ENCODE measurements at places on chromosomes 5 and 9.

GRCh38 chr9:72292256-72292682 is 72.7 kb downstream of the ZFAND5 start:
- no peak for DNase-seq

DNA sequence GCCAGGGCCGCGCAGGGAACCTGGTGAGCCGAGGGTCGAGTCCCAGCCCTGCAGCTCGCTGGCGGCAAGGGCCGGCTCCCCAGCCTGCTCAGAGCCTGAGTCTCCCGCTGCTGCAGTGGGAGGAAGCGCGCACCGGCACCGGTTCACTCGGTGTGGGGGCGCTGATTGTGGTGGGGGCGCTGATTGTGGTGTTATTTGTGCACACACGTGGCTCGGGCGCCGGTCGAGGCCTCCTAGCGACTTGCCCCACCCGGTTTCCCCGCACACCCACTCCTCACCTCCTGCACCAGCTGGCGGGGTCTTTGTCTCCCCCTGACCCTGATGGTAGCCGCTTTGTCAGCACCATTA is 266.7 kb downstream of the NSG2 start:
- no peak for DNase-seq

- peak; percentile 41 for DNase-seq
Observed at GRCh38 chr9:2015581-2016407, 647 bp downstream of the SMARCA2 start.

GRCh38 chr5:24854850-24855249 is 210.1 kb upstream of the CDH10 start:
- no peak for DNase-seq

DNA sequence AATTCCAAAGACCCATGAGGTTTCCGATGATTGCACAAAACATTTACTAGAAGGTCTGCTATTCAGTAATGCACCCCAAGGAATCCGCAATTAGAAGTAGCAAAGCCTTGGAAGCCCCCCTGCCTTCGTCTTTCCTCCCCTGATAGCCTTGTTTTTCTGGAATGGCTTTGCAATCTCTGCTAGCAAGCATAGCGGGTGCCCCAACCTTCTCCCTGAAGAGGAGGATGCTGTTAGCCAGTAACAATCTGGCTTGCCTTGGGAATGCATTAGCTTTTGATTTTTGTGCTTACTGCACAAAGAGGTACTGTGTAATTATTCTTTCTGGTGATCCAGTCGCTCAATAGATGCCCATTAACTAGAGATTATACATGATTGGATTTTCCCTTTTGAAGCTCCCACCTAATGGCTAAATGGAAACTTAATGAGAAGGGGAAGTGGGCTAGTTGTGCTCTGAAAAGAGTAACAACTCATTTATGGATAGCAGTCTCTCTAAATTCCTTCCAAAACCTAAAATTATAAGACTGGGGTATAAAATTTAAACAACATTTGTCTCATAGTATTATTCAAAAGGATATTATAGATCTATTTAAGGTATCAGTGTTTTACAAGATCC is 91.6 kb downstream of the FBXW11 start:
- DNase-seq, result no peak

- DNase-seq, result no peak
Observed at GRCh38 chr5:14257995-14258403, 114.9 kb downstream of the TRIO start.
